ENCODE measurements at places on chromosomes 13 and 19.

DNA sequence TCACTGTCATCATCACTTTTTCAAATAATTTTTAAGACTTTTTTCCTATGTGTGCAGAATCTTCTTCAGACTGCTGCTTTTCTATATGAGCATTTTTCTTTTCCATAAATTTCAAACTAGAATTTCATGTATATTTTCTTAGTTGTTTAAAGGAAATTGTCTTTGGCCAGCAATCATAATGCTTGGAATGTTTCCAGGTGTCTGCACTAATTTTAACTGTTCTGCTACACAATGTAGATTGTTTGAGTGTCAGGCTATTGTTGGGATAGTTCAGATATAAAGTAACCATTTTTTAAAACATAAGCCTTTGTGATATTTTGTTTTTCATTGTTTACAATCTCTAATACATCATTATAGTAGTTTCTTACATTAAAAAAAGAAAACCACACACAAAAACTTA is 1418.5 kb downstream of the EFNB2 start:
- DNase-seq: no peak

GRCh38 chr19:46269101-46269500 is 27.7 kb upstream of the HIF3A start:
- DNase-seq: no peak

DNA sequence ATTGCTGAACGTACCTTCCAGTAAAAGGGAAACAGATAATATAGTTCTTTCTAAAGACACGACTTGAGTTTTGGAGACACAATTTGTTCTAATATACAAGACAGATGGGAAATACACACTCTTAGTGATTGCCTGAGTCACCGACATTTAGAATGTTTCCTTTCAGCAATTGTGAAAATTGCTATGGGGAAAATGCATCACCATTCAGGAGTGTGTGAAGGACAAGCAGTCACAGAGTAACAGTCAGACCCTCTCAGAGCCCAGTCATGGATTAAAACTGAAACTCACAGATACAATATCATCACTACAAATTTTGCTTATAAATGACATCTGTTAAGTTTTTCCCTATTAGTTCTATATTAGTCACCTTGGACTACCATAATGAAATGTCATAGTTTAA is 286.1 kb downstream of the SPRY2 start:
- DNase-seq: no peak

GRCh38 chr19:33391631-33392249 is 18.2 kb downstream of the CEBPG start:
- DNase-seq: no peak

- no peak for DNase-seq
Observed at GRCh38 chr13:34207872-34208271, 389.9 kb downstream of the RFC3 start.

- DNase-seq: peak; percentile 60
Observed at GRCh38 chr19:10388957-10389356, 8.6 kb upstream of the TYK2 start.

GRCh38 chr13:92727118-92727517 is 499.5 kb upstream of the GPC6 start:
- DNase-seq: no peak

GRCh38 chr13:101490406-101491015 is 38.0 kb downstream of the ITGBL1 start:
- DNase-seq: no peak

DNA sequence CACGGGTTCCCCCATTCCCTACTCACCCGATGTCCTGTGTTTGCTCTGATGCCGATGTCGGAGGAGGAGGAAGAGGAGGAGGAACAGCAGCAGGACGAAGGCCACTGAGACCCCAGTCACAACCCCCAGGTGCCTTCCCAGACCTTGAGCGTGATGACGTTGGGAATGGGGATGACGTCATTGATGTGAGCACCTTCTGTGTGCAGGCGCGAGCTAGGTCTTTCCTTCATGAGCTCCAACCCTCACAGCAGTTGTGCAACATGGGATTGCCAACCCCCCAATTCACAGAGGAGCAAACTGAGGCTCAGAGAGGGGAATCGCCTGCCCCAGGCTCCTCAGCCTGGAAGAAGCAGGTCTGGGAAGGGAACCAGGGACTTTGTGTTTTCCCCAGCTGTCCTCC is 4.2 kb downstream of the LILRB5 start:
- DNase-seq: no peak

DNA sequence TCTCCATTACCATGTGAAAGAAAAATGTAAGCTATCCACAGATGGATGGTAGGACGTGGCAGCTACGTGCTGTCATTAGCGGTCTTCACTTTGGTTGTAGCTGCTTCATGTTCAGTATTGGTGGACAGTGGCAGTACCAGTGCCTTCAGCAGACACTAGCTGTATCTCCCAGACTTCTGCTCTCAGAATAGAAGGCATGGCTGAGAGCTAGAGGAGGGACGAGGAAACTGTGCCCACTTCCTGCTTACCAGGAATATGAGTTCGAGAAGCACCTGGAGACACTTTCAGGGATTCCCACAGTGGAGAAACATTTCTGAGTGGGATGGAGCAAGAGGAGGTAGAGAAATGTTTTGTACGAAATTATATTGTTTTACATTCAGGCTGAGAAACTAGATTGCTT is 6.9 kb upstream of the SHISA2 start:
- DNase-seq: no peak

- DNase-seq: no peak
Observed at GRCh38 chr13:20779405-20779804, 5.6 kb upstream of the EEF1AKMT1 start.

GRCh38 chr13:102875256-102875655 is 29.4 kb downstream of the ERCC5 start:
- DNase-seq: no peak

DNA sequence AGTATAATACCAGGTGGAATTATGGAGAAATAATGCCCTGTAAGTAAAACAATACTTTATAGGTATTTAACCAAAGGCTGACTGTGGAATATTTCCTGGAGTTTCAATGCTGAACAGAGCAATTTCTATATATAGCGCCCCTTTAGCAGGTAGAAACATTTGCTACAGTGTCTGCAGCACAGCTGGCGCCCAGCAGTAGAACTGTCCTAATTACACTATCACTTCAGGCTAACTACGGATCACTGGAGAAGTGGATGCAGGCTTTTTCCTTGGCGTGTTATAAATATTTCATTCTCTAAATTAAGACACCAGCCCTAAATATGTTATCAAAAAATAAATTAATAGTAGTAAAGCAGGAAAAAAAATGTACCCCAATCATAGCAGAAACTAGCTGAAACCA is 3.1 kb downstream of the SHISA2 start:
- no peak for DNase-seq

Data from activated effector memory CD4-positive, alpha-beta T cell treated with Interleukin-2 at 50 U/mL for 16 hours (primary cell).